ENCODE measurements at places on chromosomes 7 and 10. TPM values are rescaled to one million over a fixed set of nuclear protein-coding genes. Genes with fewer than 3 reads are reported as not detected.

Gene IFIT1B
- total RNA-seq, result not detected

GRCh38 chr10:10092581-10092980 lies 925.1 kb upstream of the CELF2 start:
- DNase-seq, result no peak

Gene ORC5
- total RNA-seq, result 13.6 TPM

DNA sequence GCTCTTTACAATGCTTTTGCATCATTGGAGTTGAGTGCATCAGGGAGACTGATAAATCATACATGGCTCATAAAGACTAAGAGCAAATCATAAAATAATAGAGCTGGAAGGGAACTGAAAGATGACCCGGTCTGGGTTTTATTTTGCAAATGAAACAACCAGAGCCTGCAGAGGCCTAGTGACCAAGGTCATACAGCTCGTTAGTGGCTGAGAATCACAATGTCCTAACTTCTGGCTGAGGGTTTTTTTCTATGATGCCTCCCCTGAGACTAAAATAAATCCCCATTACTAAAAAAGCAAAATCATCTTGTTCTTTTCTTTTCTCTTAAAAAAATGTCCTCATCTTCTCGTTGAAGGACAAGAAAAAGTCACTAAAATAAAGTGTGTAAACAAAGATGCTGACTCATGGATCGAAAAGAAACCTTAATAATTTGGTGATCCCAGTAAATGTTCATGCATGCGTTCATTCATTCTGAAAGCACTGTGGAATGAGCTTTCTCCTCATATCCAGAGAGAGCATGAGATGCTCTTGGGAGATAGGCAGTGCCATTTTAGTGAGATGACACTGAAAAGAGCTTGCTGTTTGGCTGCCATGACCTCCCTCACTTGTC lies 107.8 kb upstream of the PHYHIPL start:
- no peak for DNase-seq

Gene OR2A25
- total RNA-seq, result not detected

DNA sequence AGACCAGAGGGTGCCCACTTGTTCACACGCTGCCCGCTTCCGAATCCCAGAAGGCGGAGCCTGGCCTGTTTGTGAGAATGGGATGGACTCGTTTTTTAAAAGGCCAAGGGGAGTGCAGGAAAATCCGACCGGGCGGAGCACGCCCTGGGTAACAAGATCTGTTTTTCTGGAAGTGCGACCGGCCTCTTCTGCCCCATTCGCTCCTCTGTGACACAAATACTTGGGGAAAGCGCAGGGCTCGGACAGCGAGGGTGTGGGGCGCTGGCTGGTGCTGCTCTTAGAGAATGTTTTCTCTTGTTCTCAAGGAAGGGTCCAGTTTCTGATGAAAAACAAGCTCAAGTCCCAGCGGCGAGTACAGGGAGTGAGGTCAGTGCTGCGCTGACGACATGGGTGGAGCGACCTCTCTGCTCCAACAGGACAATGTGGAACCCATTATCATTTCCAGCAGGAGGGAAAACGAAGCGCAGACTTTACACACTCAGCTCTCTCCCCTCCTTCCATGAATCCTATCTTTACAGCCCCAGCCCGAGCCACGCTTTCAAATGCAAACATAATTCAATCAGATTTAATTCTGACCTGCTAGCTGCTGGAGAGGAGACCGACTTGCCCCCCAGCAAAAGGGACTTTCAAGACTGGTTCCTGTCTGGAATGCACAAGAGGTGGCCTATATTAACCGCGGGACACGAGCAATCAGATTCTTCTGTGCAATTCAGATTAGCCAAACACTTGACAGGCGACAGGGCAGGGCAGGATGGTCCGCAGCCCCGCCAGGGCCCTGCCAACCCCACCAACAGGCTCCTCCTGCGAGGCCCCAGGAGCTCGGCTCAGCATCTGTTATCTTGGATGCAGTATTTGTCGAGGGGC lies 1.1 kb downstream of the RADIL start:
- DNase-seq, result no peak

DNA sequence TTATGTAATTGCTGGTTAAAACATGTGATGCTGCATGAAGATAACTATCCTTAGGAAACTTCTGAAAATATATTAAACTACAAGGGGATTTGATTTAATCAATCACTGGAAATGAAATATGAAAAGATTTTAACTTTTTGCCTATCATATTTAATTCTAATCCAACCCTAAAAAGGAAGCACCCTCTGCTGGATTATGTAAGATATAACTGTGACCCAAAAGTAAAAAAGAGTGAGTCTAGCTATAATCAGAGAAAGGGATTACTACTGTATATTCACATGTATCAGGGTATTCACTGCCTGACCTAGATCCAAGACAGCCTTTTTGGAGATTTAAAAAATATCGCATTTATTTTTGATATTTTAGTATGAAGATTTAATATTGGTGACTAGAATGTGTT lies 295.5 kb downstream of the MDFIC start:
- no peak for DNase-seq

DNA sequence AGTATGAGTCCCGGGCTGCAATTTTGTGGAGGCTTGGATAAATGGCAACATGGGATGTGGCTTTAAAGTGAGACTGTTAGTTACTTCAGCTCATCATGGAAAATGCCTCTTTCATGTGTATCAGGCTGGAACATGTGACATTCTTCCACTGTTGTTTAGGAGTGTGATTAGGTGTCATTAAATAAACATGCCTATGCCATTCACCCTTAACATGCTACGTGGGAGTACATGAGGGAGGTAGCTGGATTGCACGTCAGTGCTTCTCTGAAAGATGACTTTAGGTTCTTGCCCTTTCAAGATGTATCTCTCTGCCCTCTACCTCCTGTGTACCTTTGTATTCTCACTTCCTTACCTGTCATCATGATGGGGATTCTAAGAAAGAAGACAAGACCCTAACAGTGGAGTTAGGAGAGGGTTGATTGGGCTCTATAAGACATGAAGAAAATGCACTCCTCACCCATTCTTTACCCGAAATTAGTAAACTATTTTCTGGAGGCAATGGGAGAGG lies 8.9 kb downstream of the AKR1E2 start:
- no peak for DNase-seq

DNA sequence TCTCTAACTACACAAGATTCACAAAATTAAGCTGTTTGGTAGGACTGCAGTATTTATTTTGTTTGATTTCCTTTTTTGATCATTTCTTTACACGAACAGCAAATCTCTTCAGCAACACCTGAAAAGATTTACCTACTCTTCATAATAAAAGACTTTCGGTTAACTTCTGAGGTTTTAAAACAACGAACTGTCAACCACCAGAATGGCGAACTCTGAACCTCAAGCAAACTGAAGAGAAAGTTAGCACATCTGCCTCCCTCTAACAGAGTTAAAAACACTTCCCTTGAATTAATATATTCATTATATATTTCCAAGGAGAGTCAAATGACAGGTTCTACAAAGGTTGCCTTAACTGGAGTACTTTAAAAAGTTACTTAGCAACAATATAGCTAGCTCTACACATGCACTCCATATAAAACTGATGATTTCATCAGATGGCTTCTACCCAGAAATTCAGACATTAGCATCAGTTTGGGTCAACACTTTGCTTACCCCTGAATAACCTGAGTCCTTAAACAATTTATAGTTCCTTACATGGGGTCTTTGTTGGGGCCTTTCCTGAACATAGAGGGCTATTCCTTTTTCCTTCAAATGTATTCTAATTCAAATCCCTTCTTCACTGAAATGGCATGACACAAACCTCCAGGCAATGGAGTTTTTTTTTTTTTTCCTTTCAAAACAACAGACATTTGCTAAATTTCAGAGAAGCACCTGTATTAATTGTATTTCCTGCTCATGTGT lies 118.3 kb downstream of the SEM1 start:
- no peak for DNase-seq

- DNase-seq, result peak; percentile 66
These were observed 26.2 kb downstream of the IKZF1 start for GRCh38 chr7:50330696-50331095.

DNA sequence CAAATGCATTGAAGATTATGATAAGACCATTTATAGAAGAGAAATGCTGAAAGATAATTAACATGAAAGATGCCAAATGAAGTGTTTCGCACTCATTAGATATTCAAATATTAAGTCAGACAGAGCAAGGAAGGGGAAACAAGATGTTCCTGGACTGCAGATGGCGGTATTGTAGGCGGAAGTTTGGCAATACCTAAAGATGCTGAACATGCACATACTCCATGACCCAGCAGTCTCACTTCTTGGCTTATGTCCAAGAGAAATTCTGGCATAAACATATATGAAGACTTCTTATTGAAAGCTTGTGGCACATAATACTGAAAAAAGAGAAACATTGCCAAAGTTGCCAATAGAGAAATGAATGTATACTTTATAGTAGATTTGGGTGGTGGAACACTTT lies 325.4 kb upstream of the SEMA3C start:
- no peak for DNase-seq

DNA sequence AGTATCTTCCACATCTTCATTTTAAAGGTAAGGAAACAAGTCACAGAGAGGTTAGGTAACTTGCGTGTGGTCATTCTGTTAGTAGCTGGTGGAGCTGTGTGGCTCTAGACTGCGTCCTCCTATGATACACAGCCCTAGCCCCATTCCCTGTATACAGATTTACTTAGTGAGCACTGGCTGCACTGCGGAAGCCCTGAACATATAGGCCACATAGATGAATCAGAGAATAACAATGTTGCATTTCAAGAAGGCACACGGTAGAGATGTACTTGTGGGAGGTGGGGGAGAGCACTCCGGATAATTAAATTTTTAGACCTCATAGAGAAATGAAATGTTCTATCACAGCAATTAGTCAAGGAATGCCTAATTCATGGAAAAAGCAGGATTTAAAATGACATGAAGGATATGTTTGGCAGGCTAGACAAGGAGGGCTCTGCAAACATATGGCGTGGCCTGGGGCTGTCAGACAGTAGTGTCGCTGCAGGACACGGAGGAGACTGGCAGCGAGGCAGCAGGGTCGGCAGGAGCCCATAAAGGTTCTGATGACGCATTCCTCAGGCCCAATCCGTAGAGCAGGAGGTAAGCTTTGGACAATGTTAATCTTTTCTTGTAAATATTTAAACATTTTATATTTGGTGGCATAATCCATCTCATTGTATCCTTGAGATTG lies 29.5 kb downstream of the RAB11FIP2 start:
- no peak for DNase-seq

Gene SPDYE6
- not detected for total RNA-seq

Gene HSPA12A
- total RNA-seq, result not detected

Gene NACAD
- total RNA-seq, result 0.75 TPM

DNA sequence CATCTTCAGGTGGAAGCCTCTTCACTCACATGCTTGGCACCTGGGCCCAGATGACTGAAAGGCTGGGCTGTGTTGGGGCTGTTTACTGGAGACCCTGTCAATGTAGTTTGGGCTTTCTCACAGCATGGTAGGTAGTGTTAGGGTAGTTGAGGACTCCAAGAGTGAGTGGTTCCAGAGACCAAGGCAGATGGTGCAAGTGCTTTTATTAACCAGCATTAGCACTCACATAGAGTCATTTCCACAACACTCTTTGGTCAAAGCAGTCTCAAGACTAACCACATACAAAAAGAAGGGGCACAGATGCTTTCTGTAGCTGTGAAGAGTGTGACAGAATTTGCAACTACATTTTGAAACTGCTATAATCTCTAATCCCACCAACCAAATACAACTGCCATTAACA lies 135.0 kb downstream of the RTKN2 start:
- DNase-seq, result no peak

DNA sequence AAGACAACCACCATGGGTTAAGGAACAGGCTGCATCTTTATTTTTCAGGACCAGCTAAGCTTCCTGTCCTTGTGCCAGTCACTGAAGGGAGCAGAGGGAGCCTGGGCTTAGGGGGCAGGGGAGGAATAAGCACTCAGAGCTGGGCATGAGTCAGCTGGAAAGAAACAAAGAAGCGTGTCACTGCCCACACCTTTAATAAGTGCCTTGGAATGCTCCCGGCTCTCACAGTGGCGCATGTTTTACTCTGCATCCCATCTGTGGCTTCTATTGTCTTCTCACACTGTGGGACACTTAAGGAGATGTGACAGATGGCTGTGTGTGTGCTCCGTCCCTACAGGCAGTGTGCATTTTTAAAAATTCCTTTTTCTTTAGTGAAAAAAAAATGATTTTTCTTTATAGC lies 71.7 kb downstream of the MTURN start:
- DNase-seq, result no peak

DNA sequence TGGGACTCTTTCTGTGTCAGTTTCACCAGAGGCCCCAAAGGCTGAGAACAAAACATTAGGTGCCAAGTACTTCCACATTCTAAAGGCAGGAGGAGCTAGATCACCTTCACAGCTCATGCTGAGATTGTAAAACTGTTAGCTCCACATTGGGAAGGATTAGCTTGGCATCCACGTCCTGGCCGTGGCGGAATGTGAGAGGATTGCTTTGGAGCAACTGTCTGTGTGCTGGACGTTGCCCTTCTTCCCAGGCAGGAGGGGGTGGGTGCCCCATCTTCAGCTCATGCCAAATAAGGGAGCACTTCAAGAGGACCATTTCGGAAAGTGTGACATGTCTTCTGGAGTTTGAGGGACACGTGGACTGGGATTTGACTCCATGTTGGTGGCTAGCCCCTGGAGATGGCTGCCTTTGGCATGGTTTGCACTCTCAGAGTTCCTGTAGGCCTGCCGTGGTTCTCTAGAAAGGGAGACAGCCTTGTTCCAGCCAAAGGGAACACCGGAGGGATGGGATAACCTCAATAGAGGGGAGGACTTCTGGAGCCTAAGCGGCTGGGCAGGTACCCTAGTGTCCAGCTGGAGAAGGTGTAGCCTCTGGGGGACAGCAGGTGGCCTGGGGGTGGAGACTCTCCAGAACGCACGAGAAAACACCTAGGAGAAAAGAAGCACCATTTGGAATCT lies 19.9 kb upstream of the FMC1 start:
- DNase-seq, result no peak

DNA sequence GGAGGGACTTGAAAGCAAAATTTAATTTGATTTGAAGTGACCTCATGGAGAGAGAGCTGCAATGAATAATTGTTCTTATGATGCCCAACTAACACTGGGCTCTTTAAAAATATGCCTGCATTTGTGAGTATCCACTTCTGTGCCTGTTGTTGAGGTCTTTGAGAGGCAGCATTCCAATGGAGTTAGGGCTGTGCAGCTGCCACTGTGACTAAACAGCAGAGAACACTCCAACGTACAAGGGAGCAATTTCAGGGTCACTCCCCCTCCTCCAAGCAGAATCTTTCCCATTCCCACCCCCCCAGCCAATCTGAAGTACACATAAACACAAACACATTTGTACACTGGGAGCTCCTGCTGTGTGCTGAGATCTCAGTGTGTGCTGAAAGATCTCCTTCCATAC lies 28.0 kb upstream of the GSAP start:
- DNase-seq, result no peak

DNA sequence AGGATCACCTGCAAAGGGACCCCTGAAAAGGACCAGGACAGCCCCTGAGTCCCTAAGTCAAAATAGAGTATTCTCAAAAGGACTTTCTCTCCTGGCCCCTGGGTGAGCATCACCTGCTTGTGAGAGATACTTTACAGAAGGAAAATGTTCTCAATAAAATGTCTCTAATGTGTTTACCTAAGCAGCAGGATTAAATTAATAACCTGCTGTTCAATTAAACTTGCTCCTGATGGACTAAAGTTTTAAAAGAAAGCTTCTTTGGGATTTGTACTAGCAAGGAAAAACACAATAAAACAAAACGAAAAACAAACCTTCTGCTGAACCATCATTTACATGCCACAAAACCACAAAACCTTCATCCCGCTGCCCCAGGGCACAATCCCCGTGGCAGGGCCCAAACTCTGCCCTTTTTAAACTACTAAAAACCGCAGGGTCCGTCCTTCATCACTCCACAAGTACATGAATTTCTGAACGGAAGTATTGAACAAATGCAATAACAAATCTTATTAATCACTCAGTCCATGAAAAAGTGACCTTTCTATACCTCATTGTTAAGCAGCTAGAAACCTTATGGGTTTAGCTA lies 197.7 kb downstream of the TCERG1L start:
- no peak for DNase-seq

- no peak for DNase-seq
These were observed 10.1 kb downstream of the GPR146 start for GRCh38 chr7:1054438-1054837.
